EL (cell line): ENCODE measurements at places on chromosomes 11 and 22.

GRCh38 chr22:49772692-49773091 lies 55.0 kb downstream of the BRD1 start:
- DNase-seq: no peak

GRCh38 chr11:73914284-73914683 lies 36.5 kb upstream of the DNAJB13 start:
- no peak for DNase-seq

- DNase-seq: peak; percentile 53
Observed at GRCh38 chr11:67120881-67121710, 2.0 kb downstream of the KDM2A start.

- peak; percentile 74 for DNase-seq
Observed at GRCh38 chr11:12691473-12691872, 17.3 kb downstream of the TEAD1 start.

DNA sequence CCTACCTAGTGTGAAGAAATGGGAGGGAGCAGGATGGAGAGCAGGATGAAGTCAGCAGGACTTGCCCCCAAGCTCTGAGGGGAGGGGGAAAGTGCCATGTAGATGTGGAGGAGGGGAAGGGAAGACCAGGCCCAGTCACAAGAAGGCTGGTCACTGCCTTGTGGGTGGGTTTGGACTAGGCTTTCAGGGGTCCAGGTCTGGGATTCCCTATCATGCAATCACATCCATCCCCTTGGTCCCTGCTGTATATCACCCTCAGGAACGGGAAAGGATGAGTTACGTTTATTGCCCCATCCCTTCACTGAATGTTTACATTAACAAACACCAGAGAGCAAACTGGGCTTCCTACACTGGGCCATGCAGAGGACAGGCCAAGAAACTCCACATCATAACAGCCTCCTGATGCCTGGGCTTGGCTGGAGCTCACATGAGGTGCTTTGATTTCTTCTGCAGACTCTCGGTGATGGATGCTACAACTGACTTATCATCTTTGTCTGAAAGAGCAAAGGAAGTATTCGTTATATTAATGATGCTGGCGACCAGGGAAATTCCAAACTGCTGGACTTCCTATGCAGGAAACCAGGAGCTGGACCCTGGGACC lies 5.6 kb downstream of the TMEM86A start:
- DNase-seq: no peak

GRCh38 chr11:59678813-59679165 lies 10.0 kb upstream of the PATL1 start:
- DNase-seq: no peak

- no peak for DNase-seq
Observed at GRCh38 chr11:61921446-61921845, 4.1 kb upstream of the RAB3IL1 start.

GRCh38 chr11:66011239-66011784 lies 496 bp upstream of the CST6 start:
- peak; percentile 80 for DNase-seq

GRCh38 chr11:5231111-5231510 lies 3.2 kb downstream of the HBD start:
- DNase-seq: no peak

- no peak for DNase-seq
Observed at GRCh38 chr11:87139475-87139874, 101.7 kb downstream of the TMEM135 start.

- DNase-seq: peak; percentile 28
Observed at GRCh38 chr11:110759972-110760381, 47.7 kb upstream of the ARHGAP20 start.

- no peak for DNase-seq
Observed at GRCh38 chr11:133895551-133895950, 50.2 kb upstream of the SPATA19 start.

DNA sequence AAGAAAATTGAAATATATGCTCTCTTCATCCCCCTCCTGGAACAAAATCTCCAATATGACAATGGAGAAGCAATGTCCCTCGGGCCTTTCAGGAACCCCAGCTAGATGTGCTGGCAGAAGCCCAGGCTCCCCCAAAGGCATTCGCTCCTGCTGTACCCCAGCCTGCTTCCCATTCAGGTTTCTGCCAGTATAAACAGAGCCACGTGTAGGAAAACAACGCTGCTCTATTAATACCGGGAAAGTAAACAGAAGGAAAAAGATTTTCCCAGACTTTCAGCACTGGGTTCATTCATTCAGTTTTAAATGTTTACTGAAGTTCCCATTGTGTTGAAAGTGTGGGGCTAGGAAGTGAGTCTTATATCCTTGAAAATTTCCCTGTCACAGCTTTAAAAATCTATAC lies 147.1 kb downstream of the CADM1 start:
- DNase-seq: no peak

- no peak for DNase-seq
Observed at GRCh38 chr11:8757533-8757932, 74.9 kb downstream of the RPL27A start.

GRCh38 chr11:112812729-112813128 lies 148.5 kb upstream of the NCAM1 start:
- no peak for DNase-seq

- DNase-seq: peak; percentile 36
Observed at GRCh38 chr11:63829823-63830489, 9.0 kb upstream of the MARK2 start.

GRCh38 chr11:12540075-12540680 lies 134.0 kb upstream of the TEAD1 start:
- DNase-seq: peak; percentile 78

DNA sequence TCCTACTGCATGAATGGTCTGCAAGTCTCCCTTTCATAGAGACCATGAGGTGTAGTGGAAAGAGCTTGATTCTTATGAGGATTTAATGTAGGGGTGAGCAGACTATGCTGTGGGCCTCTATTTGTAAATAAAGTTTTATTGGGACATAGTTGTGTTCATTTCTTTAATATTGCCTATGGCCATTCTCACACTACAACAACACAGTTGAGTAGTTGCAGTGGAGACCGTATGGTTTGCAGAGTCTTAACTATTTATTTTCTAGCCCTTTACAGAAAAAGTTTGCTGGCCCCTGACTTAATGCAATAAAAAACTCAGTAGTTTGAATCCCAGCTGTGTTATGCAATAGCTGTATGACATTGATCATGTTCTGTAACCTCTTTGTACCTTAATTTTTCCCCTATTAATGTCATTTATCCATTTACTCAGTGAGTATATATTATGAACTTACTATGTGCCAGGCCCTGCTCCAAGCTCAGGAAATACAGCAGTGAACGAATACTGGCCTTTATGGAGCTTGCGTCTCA lies 106.3 kb downstream of the ATXN10 start:
- DNase-seq: peak; percentile 40

DNA sequence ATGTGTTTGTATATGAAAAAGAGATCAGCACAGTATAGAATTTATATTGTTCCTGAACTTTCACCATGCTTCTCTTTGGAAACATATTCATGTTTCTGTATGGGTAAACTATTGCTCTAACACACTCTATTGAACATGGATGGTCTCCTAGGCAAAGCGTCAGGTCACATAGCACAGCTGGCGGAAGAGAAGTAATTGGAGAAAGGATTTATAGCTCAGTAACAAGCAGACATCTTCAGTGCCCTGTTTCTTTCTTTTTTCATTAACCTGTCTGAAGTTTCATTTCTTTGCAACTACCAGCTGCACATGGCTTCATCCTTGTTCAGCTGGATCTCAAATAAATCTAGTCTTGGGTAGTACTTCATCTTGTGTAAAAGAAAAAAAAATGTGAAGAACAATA lies 84.4 kb upstream of the TRPC6 start:
- DNase-seq: no peak

GRCh38 chr11:88604260-88604659 lies 266.7 kb upstream of the CTSC start:
- peak; percentile 44 for DNase-seq

DNA sequence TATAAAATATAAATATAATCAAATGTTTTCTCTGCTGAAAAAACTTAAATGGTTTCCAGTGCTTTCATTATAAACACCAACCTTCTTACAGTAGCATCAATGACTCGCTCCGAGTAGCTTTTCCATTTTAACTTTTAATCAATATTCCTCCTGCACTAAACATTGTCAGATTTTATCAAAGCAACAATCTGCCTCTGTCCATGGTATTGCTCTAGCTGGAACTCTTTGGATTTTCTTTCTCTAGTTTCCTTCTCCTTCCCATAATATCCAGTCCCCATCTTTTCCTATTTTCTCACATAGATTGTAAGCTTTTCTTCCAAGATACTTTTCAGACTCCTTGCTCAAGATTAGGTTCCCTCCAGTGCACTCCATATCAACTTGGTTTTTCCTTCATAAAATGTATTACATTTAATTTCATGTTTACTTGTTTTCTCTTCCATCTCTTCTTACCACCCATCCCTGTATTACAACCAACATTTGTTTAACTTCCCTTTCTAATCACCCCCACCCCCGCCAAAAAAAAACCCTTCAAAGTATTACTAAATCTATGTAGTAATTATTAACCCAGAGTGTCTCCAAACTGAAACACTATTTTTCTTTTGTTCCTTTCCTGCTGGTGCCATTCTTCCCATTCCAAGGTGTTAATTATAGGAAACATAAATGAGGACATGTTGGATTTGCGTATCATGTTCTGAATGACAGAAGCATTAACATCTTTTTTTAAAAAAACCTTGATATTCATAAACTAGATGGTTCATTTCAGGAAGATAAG lies 716.5 kb downstream of the NELL1 start:
- no peak for DNase-seq

GRCh38 chr11:104329078-104329665 lies 165.2 kb upstream of the PDGFD start:
- no peak for DNase-seq

DNA sequence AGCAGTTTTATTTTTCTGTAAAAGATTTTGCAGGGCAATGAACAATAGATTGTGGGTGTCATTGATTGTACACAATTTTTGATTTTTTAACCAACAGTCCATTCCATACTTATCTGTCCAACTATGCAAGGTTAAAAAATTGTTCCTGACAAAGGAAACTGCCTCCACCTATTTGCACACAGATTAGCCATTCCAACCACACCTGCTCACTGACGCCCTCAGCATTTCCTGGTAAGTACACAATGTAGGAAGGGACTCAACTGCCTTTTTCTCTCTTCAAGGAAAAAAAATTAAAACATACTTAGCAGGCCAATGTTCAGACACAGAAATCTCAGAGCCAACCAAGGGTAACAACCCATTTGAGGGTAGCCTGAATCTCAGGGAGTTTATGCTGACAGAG lies 4.3 kb upstream of the FUT4 start:
- no peak for DNase-seq

DNA sequence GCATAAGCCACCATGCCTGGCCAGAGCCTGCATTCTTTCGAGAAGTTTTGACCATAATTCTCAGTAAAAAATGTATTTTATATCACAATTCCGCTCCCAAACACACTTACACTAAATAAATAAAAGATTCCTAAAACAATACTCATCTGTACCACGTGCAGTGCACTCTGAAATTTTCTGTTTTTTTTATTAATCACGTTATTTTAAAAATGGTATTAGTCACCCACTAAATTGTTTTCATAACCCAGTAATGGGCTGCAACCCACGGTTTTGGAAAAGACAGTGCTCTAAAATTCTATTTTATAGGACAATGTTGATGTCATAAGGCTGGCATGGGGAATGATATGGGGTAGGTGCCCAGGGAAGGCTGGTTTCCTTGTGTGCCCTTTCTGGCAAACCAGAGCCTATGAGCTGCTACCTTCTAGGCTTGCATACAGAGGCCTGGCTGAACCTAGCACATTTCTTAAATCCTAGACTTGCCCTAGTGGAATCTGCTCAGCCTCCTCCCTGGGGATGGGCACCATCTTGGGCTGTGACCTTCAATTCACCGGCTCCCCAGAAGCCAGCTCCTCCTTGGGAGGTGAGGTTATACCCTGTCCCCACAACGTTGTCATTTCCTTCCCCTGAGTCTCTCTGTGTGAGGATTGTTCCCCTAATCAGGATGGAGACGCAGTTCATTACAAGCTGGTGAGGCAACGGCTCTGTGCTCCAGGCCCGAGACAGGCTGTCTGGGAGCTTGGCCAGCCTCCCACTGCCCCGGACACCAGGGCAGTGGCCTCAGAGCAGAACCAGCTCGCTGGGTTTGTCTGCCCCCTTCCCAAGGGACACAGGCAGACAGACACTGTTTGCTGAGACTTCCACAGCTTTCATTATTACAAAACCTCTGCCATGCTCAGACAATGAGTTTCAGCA lies 116.5 kb upstream of the NAV2 start:
- peak; percentile 95 for DNase-seq

DNA sequence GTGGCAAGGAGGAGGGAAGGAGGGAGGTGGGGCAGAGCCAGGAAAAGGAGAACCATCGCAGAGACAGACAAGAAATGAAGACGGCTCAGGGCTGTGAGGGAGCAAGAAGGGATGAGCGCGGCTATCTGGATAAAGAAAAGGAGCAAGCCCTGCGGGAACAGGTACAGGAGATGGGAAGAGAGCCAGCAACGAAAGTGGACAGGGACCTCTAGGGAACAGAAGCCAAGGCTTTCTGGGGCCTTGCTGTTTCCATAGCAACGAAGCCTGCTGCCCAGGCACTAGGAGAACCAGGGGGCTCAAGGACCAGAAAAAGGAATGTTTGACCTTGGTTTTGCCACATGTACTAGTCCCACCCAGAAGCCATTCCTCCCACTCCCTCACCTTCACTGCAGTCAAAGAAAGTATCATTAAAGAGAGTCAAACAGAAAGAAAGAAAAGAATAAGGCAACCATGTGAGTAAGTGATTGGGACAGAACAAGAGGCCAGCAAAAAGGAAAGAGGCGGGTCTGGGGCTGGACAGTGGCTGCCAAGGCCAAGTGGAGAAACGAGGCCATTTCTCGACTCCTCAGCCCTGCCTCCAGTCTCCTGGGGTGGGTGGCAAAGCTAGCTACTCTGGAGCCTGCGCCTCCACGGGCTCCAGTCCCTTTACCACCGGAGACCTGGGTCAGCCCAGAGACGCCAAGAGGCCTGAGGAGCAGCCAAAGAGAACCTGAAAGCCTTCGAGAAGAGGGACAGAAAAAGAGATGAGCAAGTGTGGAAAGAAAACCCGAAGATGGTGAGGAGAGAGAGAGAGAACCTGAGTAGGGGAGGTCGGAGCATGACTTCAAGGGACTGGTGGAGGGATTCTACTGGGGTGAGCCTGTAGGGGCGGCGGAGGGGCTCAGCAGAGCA lies 35.1 kb downstream of the NRXN2 start:
- no peak for DNase-seq

DNA sequence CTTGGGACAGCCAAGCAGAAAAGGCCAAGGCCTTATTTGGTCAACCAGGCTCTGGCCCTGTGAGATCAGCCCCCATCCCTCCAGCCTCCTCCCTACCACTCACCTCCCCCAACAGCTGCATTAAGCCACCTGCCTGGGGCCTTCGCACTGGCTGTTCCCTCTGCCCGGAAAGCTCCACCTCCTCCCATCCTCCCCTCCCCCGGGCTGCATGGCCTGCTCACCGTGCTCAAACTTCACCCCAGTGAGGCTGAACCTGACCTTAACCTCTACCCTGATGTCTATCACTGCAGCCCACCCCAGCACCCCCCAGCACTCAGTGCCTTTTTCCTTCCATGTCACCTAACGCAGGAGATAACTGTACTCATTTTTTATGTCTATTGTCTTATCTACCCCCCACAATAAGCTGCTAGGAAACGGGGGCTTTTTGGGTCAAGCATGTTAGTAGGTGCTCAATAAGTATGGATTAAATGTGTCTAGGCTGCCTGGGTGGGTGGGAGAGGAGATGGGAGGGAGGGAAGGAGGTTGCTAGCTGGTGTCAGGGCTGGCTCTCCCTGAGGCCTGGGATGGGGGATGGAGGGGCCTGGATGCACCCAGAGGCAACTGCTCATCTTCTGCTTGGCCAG lies 912 bp downstream of the PTPRCAP start:
- no peak for DNase-seq

GRCh38 chr11:62687508-62688396 lies 1.6 kb downstream of the LRRN4CL start:
- no peak for DNase-seq
